ENCODE measurements at places on chromosomes 16 and 17. TPM values are rescaled to one million over a fixed set of nuclear protein-coding genes. Genes with fewer than 3 reads are reported as not detected.

The KRTAP4-6 gene
- not detected for total RNA-seq

The MILR1 gene
- 1.9 TPM for total RNA-seq

The KRT24 gene
- total RNA-seq = not detected

The AMZ2 gene
- total RNA-seq = 123 TPM

The CDRT15L2 gene
- total RNA-seq = not detected

The DHX58 gene
- 0.23 TPM for total RNA-seq

The SPG7 gene
- total RNA-seq = 104 TPM

The FBXO39 gene
- total RNA-seq = not detected

The GNG13 gene
- total RNA-seq = not detected

The HBQ1 gene
- total RNA-seq = 6.6 TPM

The ZNF19 gene
- total RNA-seq = 1.4 TPM

The SPATA2L gene
- total RNA-seq = 11.6 TPM

The CA5A gene
- total RNA-seq = not detected

The CRYBA1 gene
- total RNA-seq = not detected

The ACSM2A gene
- total RNA-seq = not detected

The ENO3 gene
- 52.1 TPM for total RNA-seq

The NEUROD2 gene
- not detected for total RNA-seq

The KRT33B gene
- not detected for total RNA-seq

The TEX14 gene
- total RNA-seq = 0.29 TPM

The NOD2 gene
- total RNA-seq = not detected

The LGALS9B gene
- total RNA-seq = not detected

The ZSCAN10 gene
- total RNA-seq = 0.33 TPM

The KRT33A gene
- total RNA-seq = not detected

The SMIM5 gene
- 0.80 TPM for total RNA-seq

The CEMP1 gene
- total RNA-seq = 0.12 TPM

The CSH2 gene
- not detected for total RNA-seq

The IL21R gene
- total RNA-seq = 0.05 TPM

The RASL10B gene
- total RNA-seq = not detected

The KIF19 gene
- not detected for total RNA-seq

The SLC38A10 gene
- total RNA-seq = 67.2 TPM

The MT1G gene
- not detected for total RNA-seq

The MYO1D gene
- 2.6 TPM for total RNA-seq

The PCYT2 gene
- total RNA-seq = 19.0 TPM

The WSCD1 gene
- total RNA-seq = 3.9 TPM

The CACNG3 gene
- not detected for total RNA-seq

The USP22 gene
- 116 TPM for total RNA-seq

The KRTAP3-2 gene
- total RNA-seq = not detected

The CYB5B gene
- total RNA-seq = 242 TPM

The NOS2 gene
- 0.15 TPM for total RNA-seq

The APRT gene
- 310 TPM for total RNA-seq

The ARL17A gene
- 3.6 TPM for total RNA-seq

The IL34 gene
- total RNA-seq = 0.77 TPM

The CA10 gene
- total RNA-seq = not detected

The KRT27 gene
- total RNA-seq = not detected

The TBL3 gene
- 37.8 TPM for total RNA-seq

The BRD7 gene
- total RNA-seq = 62.1 TPM

The EPX gene
- total RNA-seq = not detected
